Tibial nerve (tissue), 4 donors: ENCODE measurements at places on chromosomes 2 and 18. TPM values are rescaled to one million over a fixed set of nuclear protein-coding genes. Genes with fewer than 3 reads are reported as not detected.

DNA sequence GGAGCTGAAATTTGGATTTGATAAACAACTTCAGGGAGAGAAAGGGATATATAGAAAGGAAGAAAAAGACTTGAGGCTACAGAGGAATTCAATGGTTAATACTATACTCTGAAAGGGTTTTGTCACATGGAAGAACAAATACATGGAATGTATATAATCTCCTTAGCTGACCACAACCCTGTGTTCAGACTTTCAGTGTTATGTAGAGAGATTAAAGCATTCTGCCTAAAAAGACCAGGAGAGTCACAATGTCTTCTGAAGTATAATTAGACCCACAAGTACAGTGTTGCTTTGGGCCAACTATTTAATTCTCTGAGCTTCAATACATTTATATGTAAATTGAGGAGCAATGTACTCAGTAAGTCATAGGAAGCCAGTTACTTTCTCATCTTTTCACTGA is 123.8 kb upstream of the FSHR start:
- no peaks in the 10 kb centered on the region for H3K27me3 ChIP-seq
- H3K4me1 ChIP-seq, result no peaks in the 10 kb centered on the region
- no peaks in the 10 kb centered on the region for H3K36me3 ChIP-seq
- H3K27ac ChIP-seq, result no peak overlapping the region

GRCh38 chr18:57352271-57352701 is at the start of gene ST8SIA3:
Gene ST8SIA3, plus strand, starts transcription at chr18:57352557. Its CDS starts 290 bp downstream, at chr18:57352847.
- no peak for DNase-seq
- no peaks in the 10 kb centered on the region for H3K27me3 ChIP-seq
- no peaks in the 10 kb centered on the region for H3K4me1 ChIP-seq
- H3K4me3 ChIP-seq, result no peak within 1 kb of the TSS
- no peaks in the 10 kb centered on the region for H3K36me3 ChIP-seq

DNA sequence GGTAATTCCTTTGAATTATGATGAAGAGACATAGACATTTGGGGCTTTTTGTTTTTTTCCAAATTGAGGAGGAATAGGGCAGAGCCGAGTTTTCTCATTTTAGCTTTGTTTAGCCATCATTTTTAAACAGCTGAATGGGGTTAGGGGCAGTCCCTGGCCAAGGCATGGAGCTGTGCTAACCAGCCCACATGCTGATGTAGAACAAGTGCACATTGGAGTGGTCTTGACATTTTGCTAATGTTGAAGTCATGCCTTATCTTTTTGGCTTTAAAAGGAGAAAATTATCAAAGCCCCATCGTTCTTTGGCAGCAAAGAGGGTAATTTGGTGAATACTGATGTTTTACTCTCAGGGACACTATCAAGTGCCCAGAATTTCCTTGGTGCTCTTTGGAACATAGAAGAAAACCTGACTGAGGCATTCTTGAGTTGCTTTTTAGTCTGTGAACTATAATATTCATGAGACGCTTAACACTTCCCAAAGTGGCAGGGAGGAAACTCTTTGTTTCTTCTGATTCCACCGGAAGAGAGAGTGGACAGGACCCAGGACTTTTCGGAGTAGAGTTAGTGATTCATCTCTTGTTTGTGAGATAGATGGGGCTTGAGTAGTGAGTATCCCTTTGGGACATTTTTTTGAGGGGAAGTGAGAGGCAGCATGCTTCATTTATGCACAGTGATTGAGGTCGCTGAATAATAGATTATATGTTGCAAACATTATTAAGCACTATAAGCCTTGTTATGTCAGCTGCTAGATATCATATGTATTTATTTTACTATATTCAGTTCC is 45.0 kb downstream of the MTA3 start:
- no peak for DNase-seq
- H3K4me3 ChIP-seq, result no peak overlapping the region
- H3K27me3 ChIP-seq, result no peaks in the 10 kb centered on the region

GRCh38 chr2:45439788-45440773 is 171.0 kb downstream of the SRBD1 start:
- DNase-seq, result no peak
- H3K27ac ChIP-seq, result no peak overlapping the region
- no peaks in the 10 kb centered on the region for H3K36me3 ChIP-seq
- peaks cover 2% of the 10 kb centered on the region for H3K4me1 ChIP-seq
- no peaks in the 10 kb centered on the region for H3K27me3 ChIP-seq

Gene TOGARAM2
- total RNA-seq, result 6.0 TPM

- no peak for DNase-seq
- H3K27me3 ChIP-seq, result no peaks in the 10 kb centered on the region
- H3K27ac ChIP-seq, result no peak overlapping the region
- H3K4me1 ChIP-seq, result no peaks in the 10 kb centered on the region
Observed at GRCh38 chr2:187986390-187987105, 305.1 kb upstream of the GULP1 start.

Gene DSG1
- not detected for total RNA-seq

- DNase-seq, result no peak
- H3K36me3 ChIP-seq, result no peaks in the 10 kb centered on the region
- H3K27me3 ChIP-seq, result no peaks in the 10 kb centered on the region
- H3K4me3 ChIP-seq, result no peak overlapping the region
Observed at GRCh38 chr2:42195559-42195958, 26.4 kb downstream of the EML4 start.

Gene TTR
- total RNA-seq, result not detected

Gene KRTCAP3
- total RNA-seq, result 18.1 TPM

DNA sequence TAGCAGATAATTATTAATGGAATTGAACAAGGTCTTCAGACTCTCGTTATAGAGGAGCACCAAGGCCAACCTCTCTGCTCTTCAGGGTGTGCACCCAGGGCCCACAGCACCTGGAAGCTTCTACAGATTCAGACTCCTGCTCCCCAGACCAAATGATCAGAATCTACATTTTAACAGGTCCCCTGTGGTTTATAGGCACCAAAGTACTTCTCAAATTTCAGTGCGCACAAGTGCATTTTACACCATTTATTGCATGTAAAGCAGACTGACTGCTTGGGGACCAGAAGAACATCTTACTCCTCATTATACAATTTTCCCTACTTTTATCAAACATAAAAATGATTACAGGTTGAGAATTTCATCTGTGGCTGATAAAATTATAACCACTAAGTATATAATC is 163.9 kb downstream of the COL4A4 start:
- DNase-seq, result no peak
- no peak overlapping the region for H3K27ac ChIP-seq
- H3K4me3 ChIP-seq, result no peak overlapping the region
- no peaks in the 10 kb centered on the region for H3K36me3 ChIP-seq
- no peaks in the 10 kb centered on the region for H3K27me3 ChIP-seq
- no peaks in the 10 kb centered on the region for H3K4me1 ChIP-seq

- no peaks in the 10 kb centered on the region for H3K27me3 ChIP-seq
- no peak for DNase-seq
- no peaks in the 10 kb centered on the region for H3K36me3 ChIP-seq
- H3K4me1 ChIP-seq, result no peaks in the 10 kb centered on the region
Observed at GRCh38 chr18:32831781-32832180, 59.0 kb upstream of the KLHL14 start.

- H3K27ac ChIP-seq, result no peak overlapping the region
- H3K4me3 ChIP-seq, result no peak overlapping the region
- no peaks in the 10 kb centered on the region for H3K27me3 ChIP-seq
- no peaks in the 10 kb centered on the region for H3K36me3 ChIP-seq
- H3K4me1 ChIP-seq, result no peaks in the 10 kb centered on the region
Observed at GRCh38 chr18:46401486-46402070, 255.4 kb downstream of the LOXHD1 start.

GRCh38 chr2:96102596-96103186 is 13.7 kb downstream of the ADRA2B start:
- H3K4me3 ChIP-seq, result no peak overlapping the region
- H3K36me3 ChIP-seq, result no peaks in the 10 kb centered on the region
- H3K27ac ChIP-seq, result no peak overlapping the region
- DNase-seq, result no peak
- no peaks in the 10 kb centered on the region for H3K4me1 ChIP-seq

Gene KYNU
- 3.5 TPM for total RNA-seq

Gene CDH2
- 7.5 TPM for total RNA-seq

Gene TBC1D8
- 51.8 TPM for total RNA-seq

DNA sequence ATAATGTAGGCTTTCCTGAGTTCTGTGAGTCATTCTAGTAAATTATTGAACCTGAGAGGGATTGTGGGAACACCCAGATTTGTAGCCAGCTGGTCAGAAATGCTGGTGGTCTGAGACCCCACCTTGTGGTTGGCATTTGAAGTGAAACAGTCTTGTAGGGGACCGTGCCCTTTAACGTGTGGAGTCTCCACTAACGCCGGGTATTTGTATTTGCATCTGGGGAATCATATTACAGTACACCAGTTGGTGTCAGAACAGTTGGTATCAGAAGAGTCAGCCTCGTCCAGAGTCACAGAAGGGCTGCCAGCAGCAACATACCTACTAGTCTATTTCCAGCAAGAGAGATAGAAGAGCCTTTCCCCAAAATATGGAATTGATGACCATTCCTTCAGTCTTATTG is 38.3 kb upstream of the PTPN4 start:
- H3K4me1 ChIP-seq, result no peaks in the 10 kb centered on the region
- H3K27me3 ChIP-seq, result no peaks in the 10 kb centered on the region
- no peak overlapping the region for H3K27ac ChIP-seq
- no peak overlapping the region for H3K4me3 ChIP-seq

Gene ALPI
- not detected for total RNA-seq

Gene RAX
- not detected for total RNA-seq

GRCh38 chr2:41927581-41928264 is 120.1 kb upstream of the PKDCC start:
- H3K4me1 ChIP-seq, result peaks cover 28% of the 10 kb centered on the region
- H3K27me3 ChIP-seq, result no peaks in the 10 kb centered on the region
- DNase-seq, result no peak
- no peak overlapping the region for H3K4me3 ChIP-seq
- H3K36me3 ChIP-seq, result no peaks in the 10 kb centered on the region

- DNase-seq, result no peak
- H3K4me1 ChIP-seq, result no peaks in the 10 kb centered on the region
- H3K36me3 ChIP-seq, result no peaks in the 10 kb centered on the region
- H3K27me3 ChIP-seq, result no peaks in the 10 kb centered on the region
Observed at GRCh38 chr2:11907190-11907589, 160.8 kb downstream of the LPIN1 start.

DNA sequence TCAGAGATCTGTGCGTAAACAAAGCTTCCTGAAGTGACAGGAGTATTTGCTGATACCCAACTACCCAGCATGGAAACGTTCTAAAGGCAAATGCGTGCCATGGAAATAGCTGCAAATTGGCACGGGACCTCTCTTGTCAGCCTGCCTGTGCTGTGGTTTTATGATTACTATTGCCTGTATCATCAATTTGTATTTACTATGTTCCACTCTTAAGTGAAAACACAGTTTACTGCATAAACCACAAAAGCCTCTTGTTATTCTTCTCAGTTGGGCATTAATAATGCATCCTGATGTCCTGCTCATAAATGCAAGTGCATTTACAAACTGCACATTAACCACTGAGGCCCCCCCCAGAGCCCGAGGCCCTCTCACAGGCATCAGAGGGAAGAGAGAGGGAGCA is 196.6 kb upstream of the SLC35G4 start:
- no peak overlapping the region for H3K27ac ChIP-seq
- H3K4me1 ChIP-seq, result no peaks in the 10 kb centered on the region
- H3K36me3 ChIP-seq, result no peaks in the 10 kb centered on the region
- no peak for DNase-seq
- no peak overlapping the region for H3K4me3 ChIP-seq

DNA sequence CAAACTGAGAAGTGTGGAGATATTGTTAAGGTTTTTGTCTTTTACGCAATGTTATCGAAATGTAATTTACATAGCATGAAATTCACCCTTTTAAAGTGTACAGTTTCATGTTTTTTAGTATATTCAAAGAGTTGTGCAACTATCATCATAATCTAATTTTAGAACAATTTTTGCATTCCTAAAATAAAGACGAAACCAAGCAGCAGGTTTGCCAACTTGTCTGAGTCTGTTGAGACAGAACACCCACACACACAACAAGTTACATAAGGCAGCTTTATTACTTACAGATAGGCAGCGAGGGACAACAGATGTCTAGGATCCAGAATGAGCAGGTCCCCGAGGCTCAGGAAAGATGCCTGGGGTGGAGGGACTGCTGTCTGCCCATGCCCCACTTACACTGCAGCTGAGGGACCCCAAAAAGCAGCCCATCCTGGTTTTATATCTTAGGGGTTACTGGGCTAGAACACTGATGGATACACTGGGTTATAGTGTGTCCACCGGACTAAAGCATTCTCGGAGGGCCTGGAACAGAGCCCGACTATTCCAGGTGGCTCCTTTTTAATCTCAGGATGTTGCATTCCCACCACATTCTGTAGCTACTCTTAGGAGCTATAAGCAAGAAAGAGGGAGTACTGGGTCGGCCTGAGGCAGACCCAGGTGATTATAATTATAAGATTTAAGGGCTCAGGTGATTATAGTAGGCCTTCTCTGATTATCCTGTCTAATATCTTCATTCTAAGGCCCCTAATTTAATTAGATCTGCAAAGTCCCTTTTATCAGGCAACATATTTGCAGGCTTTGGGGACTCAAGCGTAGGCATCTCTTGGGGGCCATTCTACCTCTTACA is 150.2 kb upstream of the DOK6 start:
- no peak overlapping the region for H3K4me3 ChIP-seq
- no peak for DNase-seq
- peaks cover 14% of the 10 kb centered on the region for H3K4me1 ChIP-seq
- H3K36me3 ChIP-seq, result no peaks in the 10 kb centered on the region
- H3K27me3 ChIP-seq, result no peaks in the 10 kb centered on the region
- H3K27ac ChIP-seq, result no peak overlapping the region

DNA sequence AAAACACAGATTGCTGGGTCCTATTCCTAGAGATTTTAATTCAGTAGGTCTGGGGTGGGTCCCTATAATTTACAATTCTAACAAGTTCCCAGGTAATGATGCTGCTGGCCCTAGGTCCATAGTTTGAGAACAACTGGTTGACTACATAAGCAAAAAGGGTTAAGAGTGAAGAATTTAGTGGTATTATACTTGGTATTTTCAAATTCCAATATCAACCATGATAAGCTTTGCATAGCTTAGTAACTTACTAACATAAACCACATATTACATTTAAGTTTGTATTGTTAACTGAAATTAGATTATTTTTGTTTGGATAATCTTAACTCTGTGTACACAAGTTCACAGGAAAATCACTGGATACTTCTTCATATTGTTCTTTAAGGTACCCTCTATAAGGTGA is 862.9 kb upstream of the ACVR2A start:
- no peaks in the 10 kb centered on the region for H3K27me3 ChIP-seq
- no peak overlapping the region for H3K27ac ChIP-seq
- H3K4me3 ChIP-seq, result no peak overlapping the region
- peaks cover 13% of the 10 kb centered on the region for H3K4me1 ChIP-seq

DNA sequence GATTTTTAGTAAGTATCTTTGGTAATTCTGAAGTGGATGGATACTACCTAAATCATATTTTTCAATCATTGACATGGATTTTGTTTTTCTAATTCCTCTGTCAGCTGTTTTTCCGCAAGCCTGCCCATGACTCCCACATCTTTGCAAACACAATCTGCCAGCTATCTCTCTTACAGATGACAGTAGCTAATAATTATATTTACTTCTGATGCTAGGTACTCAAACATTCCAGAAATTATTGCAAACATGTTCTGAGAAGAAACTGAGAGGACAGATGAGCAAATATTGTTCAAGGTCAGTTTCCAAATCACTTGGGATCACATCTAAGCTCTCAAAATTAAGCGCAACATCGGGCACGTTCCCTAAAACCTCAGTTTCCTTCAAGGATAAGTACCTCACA is 270.0 kb upstream of the CDH19 start:
- no peak overlapping the region for H3K4me3 ChIP-seq
- H3K27ac ChIP-seq, result no peak overlapping the region
- peaks cover 3% of the 10 kb centered on the region for H3K4me1 ChIP-seq
- H3K27me3 ChIP-seq, result no peaks in the 10 kb centered on the region
- no peak for DNase-seq

GRCh38 chr18:12843420-12844350 is 40.4 kb downstream of the PTPN2 start:
- H3K27ac ChIP-seq, result no peak overlapping the region
- no peaks in the 10 kb centered on the region for H3K27me3 ChIP-seq
- peaks cover 7% of the 10 kb centered on the region for H3K4me1 ChIP-seq
